ENCODE measurements at places on chromosomes 12 and 14.

DNA sequence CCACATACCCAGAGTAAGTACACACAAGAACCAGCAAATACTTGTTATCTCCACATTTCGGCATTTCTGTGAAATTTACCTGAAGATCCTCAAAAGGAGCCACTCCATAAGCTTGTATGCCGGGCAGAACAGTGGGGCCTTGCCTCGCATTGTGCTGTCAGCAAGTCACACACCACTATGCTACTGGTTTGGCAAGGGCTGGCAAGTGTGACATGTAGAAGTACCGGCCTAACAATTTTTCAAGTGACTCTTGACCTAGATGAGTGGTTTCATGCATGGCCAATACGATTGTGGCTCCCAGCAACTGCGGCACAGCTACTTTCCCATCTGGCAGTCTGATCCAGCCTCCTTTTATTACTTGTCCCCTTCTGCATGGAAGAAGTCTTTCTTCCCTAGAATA lies 69.8 kb downstream of the GAS2L3 start:
- no peak for DNase-seq

DNA sequence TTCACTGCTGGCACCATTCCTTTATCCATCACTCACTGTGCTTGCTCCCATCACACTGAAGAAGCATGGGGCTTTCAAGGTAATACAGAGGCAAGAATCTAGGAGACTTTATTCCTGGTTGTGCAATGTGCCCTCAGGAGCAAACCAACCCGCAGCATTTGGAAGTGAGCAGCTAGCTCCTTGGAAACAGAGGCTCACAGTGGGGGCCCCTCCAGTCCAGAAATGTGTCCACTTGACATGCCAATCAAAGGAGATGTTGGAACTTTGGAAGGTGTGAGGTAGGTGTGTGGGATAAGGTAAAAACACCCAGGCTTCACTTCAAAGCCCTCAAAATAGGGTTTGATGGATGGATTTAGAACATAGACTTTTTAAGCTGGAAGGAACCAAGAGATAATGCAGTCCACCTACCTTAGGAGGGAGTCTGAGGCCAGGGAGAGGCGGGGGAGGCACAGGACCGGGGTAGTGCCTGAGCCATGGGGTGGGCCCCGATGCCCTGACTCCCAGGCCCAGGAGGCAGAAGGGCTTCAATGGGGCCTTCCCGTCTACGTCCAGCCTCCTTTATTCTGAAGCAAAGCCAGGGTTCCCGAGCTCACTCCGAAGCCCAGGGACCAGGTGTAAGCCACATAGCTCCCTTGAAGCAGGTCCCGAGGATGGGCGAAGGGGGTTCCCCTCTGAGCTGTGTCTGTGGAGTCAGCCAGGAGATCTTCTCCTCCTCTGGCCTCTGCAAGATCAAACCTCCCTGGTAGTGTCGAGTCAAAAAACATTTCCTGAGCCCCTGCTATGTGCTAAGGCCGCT lies 17.6 kb upstream of the BCL11B start:
- DNase-seq: no peak

GRCh38 chr14:105011312-105011990 lies 9.4 kb downstream of the CDCA4 start:
- no peak for DNase-seq

- no peak for DNase-seq
These were observed 3.7 kb downstream of the FBRSL1 start for GRCh38 chr12:132493482-132494178.

- no peak for DNase-seq
These were observed 1.7 kb downstream of the LMBR1L start for GRCh38 chr12:49108958-49109404.

GRCh38 chr12:121942145-121942718 lies 23.8 kb downstream of the CFAP251 start:
- DNase-seq: no peak

GRCh38 chr12:41507286-41507685 lies 319.2 kb downstream of the PDZRN4 start:
- DNase-seq: no peak

DNA sequence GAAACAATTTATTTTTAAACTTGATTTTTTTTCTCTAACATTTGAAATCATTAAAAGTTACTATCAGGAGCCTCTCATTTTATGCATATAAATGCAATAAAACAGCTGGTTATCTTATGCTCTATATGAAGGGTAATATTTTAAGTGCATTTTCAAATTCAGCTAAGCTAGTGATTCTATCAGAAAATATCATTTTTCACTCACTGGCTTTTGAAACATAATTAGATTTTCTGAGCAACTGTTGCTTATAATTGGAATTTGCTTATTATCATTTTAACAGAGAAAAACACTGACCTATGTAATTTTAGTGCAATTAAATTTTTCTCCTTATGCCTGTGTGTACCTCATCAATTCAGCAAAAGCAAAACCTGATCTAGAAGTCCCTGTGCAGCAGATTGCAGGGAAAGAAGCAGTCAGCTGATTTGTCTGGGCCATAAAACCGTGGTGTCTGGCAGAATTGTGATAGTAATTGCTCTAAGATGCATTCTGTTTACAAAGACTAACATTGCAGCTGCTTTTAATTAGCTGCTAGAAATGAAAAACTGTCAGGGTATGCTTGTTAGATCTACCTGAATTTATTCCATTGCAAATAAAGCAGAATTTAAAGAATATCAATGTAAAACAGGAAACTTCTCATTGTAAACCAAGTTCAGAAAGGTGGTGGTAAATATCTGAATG lies 75.0 kb downstream of the BICD1 start:
- no peak for DNase-seq

DNA sequence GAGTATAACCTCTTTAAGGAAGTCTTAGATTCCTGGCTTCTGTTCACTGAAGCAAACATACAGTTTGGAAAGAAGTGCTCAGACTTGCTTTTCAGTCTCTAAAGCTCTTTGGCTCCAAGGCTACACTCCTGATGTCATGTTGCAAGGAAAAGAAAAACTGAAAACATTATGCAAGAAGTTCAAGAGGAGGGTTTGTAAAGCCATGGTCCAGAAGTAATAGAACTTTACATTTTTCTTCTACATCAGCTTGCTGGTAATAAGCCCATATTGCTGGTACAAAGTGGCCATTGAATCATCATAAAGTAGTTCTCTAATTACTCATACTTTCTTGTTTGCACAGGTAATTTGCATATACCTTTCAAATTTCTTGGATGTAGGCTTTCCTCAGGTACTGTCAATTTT lies 83.6 kb downstream of the BBS10 start:
- DNase-seq: no peak

- DNase-seq: no peak
These were observed 14.7 kb downstream of the PEBP1 start for GRCh38 chr12:118150625-118151024.

All from CD4-positive, alpha-beta T cell treated with Interleukin-6 for 4 hours (primary cell).